ENCODE measurements at places on chromosomes 2 and 18. TPM values are rescaled to one million over a fixed set of nuclear protein-coding genes. Genes with fewer than 3 reads are reported as not detected.

SLC5A7 gene
- not detected for total RNA-seq

POTEJ gene
- total RNA-seq, result not detected

PSMA8 gene
- not detected for total RNA-seq

EIF2AK2 gene
- 23.7 TPM for total RNA-seq

ZBTB14 gene
- 6.8 TPM for total RNA-seq

EVA1A gene
- total RNA-seq, result 11.4 TPM

KIF1A gene
- 0.83 TPM for total RNA-seq

MBP gene
- 20.7 TPM for total RNA-seq

MLPH gene
- 318 TPM for total RNA-seq

HOXD12 gene
- total RNA-seq, result not detected

DNAJC5G gene
- not detected for total RNA-seq

NRP2 gene
- 91.7 TPM for total RNA-seq
